ENCODE measurements at places on chromosomes 13 and 19.

DNA sequence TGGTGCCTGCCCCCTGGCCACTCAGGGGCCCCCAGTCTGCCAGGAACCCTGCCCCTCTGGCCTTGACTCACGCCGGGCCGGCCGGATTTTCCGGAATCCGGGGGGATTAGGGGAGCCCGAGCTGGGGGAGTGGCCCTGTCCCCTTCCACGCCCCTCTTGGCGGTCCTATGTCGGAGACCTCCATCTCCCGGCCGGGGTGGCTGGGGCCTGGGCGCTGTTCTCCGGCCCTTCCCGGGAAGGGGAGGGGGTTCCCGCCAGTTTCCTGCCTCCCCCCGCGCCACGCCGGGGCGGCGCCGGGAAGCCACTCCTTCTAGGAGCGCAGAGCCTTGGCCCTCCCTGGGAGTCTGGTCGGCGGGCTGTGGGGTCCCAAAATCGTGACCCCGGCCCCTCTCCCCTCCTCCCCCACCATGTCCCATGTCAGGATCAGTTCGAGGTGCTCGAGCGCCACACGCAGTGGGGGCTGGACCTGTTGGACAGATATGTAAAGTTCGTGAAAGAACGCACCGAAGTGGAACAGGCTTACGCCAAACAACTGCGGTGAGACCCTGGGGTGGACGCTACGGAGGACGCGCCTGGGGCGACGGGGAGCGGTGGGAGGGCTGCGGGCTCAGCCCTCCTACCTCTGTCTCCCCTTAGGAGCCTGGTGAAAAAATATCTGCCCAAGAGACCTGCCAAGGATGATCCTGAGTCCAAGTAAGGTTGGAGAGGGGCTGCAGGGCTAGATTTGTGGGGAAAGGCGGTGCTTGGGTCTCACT, 1.3 kb downstream of the TRIP10 start:
- DNase-seq = peak; percentile 22

DNA sequence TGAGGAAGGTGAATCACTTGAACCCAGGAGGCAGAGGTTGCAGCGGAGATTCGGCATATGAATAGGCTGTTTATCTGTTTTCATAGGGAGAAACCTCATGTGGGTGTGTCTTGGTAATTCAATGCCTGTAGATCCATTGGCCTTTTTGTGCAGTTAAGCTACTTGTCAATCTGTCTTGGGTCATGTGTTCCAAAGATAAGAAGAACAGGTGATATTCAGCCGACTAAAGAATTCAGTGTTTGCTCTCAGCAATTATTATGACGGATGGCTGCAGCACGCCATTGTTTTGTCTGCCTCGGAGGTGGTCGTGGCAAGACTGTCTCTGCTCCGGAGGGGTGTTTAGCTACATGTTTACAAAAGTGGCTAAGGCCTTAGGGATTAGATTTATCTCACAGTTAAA, 573.0 kb upstream of the PCDH9 start:
- DNase-seq = no peak

GRCh38 chr19:17346109-17346671, 8.8 kb downstream of the GTPBP3 start:
- DNase-seq = peak; percentile 73

DNA sequence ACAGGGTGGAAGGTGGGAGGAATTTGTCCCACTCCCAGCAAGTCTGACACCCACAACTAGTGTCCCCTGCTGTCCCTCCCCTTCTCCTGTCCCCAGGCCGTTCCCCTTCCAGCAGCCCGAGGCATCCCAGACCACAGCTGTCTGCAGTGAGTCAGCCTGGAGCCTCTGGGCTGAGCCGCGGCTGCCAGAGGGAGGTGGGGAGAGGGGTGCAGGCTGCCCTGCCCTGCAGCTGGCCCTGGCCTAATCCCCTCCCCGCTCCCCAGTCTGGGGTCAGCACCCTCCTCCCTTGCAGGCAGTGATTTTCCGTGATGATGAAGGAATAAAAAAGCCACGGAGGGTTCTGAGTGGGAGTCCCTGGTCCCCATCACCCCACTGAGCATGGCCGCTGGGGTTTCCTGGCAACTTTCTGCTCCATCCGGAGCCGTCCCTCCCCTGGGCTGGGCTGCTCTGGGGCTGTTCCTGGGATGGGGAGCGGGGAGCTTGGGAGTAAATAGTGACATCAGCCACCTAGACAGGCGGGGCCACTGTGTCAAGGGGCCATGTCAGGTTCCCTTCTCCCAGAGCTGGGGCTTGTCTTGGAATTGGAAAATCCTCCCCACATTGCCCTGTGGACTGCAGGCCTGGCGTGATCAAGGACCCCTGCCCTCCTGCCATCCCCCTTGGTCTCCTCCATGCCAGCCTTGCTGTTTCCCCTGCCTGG, 16.8 kb downstream of the SPC24 start:
- no peak for DNase-seq

DNA sequence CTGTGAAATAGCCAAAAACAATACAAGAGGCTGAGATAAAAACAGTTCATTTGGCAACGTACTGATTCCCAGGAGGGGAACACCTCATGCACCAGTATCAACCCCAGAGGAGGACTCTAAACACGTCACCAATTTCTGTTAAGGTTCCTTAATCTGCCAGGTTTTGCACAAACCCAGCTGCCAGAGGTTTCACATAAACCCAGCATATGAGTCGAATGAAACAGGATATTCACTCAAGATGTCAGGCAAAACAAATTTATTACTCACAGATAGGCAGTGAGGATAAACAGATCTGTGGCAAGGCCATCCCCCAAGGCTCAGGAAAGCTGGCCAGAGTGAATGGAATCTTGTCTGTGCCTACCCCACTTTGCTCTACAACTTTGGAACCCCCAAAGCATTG, 210.9 kb downstream of the GPC5 start:
- DNase-seq = no peak

GRCh38 chr19:46076951-46077814, 36.4 kb upstream of the IGFL4 start:
- peak; percentile 8 for DNase-seq

- peak; percentile 60 for DNase-seq
Measured at GRCh38 chr19:45446295-45446694, 21.5 kb upstream of the FOSB start.

GRCh38 chr19:1560286-1560882, 7.7 kb downstream of the MEX3D start:
- no peak for DNase-seq

GRCh38 chr13:99536023-99536422, 34.8 kb downstream of the TM9SF2 start:
- DNase-seq = no peak

GRCh38 chr19:47142779-47143178, 12.1 kb downstream of the SAE1 start:
- no peak for DNase-seq

DNA sequence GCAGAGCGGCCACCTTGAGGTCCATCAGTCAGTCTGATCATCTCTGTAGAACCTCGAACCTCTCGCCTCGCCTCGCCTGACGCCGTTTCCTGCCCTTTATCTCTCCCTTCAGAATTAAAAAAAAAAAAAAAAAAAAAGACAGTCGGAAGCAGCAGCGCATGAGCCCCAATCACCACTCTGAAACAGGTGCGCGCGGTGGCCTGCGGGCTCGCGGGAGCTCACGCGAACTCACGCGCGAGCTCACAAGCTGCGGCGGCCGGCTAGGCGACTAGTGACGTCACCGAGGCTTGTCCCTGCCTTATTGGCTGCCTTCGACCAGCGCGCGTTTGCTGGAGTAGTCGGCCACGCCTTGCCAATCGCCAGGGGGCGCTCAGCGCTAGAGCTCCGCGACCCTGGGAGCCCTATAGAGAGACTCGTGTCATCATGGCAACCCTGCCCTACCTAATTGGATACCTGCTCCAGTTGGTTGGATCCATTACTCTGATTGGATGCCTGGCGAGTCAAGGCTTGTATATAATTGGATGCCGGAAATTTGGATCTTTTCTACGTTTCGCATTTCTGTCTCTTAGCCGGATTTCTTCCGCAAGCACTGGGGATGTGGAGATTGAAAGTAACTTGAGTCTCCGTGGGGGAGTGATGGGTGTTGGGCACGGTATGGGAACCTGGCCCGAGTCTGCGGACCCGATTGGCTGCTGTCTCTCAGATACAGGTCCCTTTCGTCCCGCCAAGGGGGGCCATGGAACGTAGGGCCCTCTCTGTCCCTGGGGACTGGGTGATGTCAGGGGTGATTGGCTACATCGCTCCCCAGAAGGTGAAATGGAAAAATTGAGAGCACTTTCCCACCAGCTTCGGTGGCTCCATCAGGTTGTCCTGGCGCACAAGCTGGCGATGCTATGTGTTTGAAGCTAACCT, 31.6 kb downstream of the SYT3 start:
- peak; percentile 72 for DNase-seq
